ENCODE measurements at places on chromosomes 11 and 22.

DNA sequence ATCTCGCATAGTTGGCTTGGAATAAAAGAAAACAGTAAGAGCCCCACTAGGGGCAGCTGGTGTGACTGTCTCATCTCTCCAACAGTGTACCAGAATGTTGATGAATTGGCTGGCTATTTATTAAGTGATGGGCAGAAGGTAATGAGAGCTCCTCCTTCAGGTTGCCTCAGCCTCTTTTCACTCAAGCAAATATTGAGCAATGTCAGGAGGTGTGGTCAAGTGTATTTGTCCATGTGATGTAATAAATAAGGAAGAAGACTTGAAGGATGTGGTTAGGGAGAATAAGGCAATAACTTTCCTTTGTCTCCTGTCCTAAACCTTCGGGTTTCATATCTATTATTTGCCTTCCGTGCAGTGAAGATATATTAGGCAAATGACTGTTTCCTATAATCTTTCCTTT, at the start of gene TCN1:
TCN1 (minus strand) TSS at position 91 of the 400 bp plus-strand sequence; CDS start at position 74, 17 bp downstream.
- no peak for DNase-seq

DNA sequence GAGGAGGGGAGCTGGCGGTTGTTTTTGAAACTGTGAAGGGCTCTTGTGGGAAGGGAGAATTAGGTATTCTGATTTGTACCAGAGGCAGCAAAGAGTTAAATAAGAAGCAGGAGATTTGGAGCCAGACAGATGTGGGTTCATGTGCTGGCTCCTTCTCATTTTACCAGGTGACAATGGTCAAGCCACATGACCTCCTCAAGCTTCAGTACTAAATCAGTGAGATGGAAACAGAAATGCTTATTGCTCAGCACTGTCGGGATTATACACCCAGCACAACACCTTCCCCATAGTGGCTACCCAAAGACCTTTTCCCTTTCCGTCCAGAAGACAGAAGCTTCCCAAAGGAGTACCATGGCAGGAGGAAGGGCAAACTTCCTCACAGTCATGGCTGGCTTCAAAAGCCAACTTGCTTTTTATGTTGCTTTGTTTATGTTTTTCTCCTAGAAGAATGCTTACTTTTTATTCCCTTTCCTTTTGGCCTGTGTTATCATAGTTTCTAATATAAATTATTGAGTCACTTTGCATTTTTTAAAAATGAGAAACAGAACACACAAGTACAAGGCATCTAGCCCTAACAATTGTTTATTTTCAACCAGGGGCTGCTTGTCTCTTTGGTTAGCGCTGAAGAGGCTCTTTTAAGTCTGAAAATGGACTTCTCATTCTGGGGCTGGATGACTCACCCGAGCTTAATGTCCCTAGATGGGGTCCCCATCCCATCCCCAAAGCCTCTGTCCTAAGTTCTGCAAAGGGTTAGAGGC, 181.5 kb upstream of the ZBED5 start:
- DNase-seq = no peak

DNA sequence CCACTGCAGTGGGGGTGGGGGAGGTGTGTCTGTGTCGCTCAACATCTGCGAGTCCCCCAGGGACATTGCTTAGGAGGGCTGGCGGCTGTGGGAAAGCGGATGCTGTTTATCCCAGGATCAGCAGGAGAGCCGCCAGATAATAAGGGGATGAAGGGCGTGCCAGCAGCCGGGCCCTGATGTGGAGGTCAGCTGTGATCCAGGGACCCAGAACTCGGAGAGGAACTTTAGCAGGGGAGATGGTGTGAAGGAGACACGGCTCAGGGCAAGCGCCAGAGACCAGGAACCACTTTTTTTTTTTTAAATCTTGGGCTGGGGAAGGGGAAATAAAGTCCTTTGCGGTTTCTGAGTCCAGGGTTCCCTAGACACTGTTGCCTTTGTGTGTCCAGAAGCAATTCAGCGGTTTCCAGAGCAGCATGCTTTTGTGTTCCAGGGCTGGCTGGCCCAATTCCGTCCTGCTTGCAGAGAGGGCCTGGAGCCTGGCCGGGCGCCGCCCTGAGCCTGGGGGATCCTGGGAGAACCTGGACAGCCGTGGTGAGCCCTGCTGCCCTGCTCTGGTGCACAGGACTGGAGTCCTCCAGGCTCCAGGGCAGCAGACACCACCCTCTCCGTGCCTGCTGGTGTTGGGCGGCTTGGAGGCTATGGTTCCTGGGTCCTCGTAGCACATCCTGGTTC, at the start of gene GRAMD4:
GRAMD4 (plus strand) TSS at position 557 of the 672 bp plus-strand sequence. CDS start 6,414 bp downstream, outside the sequence.
- no peak for DNase-seq

- no peak for DNase-seq
Measured at GRCh38 chr22:36762687-36763260, 13.1 kb downstream of the IFT27 start.

GRCh38 chr22:31776231-31776630, 22.4 kb downstream of the DEPDC5 start:
- DNase-seq = no peak

GRCh38 chr11:121564948-121565684, 112.3 kb upstream of the SORL1-AS1 start:
- DNase-seq = no peak

Data from stimulated activated CD8-positive, alpha-beta memory T cell treated with anti-CD3 and anti-CD28 coated beads, Interleukin-12 subunit alpha, Interleukin-12 subunit beta, amount 100 ng/mL, for 1 hour (primary cell).